ENCODE measurements at places on chromosomes 7 and 10. TPM values are rescaled to one million over a fixed set of nuclear protein-coding genes. Genes with fewer than 3 reads are reported as not detected.

- peak; percentile 55 for DNase-seq
- no peaks in the 10 kb centered on the region for H3K36me3 ChIP-seq
- no peaks in the 10 kb centered on the region for H3K27me3 ChIP-seq
- no peak overlapping the region for H3K4me3 ChIP-seq
- H3K4me1 ChIP-seq: peaks cover 6% of the 10 kb centered on the region
Measured at GRCh38 chr10:98299341-98299740, 31.3 kb upstream of the LOXL4 start.

MSS51 gene
- total RNA-seq: 1.4 TPM

DNA sequence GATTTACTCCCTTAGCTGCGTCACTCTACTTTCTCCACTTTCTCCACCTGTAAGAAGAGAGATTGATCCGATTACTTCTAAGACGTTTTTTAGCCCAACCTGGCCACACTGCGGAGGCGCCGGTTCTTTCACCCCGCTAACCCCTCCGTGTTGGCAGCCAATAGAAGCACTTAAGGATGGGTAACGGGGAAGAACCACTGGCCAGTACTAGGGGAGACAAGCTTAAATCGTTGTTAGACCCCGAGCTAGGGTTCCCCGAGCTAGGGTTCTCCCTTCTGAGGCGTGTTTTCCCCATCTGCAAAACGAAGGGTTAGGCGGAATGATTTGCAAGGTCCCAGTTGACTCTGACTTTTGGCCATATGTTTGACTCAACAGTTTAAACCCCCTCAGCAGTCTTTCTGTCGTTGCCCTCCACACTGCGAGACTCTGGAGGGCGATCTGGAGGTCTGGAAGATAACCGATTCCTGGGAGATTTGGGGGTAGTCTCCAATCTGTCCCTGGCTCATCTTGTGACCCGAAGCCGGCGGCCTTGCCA is 644 bp downstream of the UMAD1 start:
- peak overlapping the region; percentile 22 for H3K27ac ChIP-seq
- H3K4me3 ChIP-seq: peak overlapping the region; percentile 96
- DNase-seq: peak; percentile 34
- peaks cover 2% of the 10 kb centered on the region for H3K4me1 ChIP-seq

- H3K4me1 ChIP-seq: peaks cover 9% of the 10 kb centered on the region
- peak overlapping the region; percentile 94 for H3K4me3 ChIP-seq
- no peak overlapping the region for H3K27ac ChIP-seq
Measured at GRCh38 chr10:126906704-126907422, 1.6 kb downstream of the DOCK1 start.

DNA sequence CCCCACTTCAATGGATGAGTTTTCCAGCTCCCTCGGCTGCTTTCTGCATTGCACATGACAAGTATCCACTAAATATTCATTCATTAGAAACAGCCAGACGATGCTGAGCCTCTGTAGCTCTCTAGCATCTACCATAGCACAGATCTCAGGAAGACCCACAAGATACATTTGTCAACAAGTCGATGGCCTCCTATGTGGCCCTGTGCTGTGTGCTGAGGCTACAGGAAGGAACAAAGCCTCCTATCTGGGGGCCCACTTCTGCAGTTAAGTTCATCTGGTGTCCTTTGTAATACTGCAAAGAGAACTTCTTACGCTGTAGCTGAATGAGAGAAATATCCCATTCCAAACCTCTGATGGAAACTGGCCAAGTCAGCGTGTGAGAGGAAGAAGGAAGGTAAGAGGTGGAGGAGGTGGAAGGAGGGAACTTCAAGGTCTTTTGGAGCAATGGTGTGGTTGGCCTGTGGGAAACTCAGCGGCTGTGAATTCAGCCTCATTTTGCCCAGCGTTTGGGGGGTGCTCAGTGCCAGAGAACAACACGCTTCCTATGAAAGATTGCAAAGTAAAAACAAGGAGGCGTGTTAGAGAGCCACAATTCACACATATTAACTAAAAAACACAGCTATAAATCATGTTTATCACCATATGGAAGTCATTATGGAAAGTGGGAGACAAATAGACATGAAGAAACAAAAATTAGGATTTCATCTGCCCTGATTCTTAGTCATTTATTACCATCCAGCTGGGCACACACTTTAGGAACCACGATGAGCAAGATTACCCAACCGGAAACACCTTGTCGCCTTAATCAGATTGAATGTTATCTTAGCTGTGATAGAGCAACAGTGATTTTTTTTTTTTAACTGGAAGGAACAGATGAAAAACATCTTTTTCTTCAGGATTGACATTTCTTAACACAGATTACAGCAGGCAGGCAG is 62.2 kb upstream of the USP6NL start:
- no peak for DNase-seq
- no peaks in the 10 kb centered on the region for H3K27me3 ChIP-seq
- H3K4me3 ChIP-seq: no peak overlapping the region
- H3K27ac ChIP-seq: no peak overlapping the region
- no peaks in the 10 kb centered on the region for H3K4me1 ChIP-seq
- no peaks in the 10 kb centered on the region for H3K36me3 ChIP-seq

DNA sequence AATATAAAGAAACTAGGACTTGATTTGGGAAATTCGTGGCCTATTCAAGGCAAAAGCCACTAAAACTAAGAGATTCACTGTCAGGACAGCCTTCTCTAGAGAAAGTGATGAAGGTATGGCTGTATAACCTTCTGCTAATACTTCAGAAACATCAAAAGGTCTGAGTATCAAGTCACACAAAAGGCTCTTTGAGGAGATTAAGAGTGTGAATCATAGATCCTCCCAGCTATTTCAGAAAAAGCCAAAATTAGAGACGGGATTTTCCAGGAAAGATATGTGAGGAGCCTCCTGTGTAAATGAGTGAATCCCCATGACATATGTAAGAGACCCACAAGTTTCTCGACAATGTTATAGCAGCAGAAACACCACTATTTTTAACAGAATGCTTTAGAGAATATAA is 56.2 kb downstream of the UBE3C start:
- no peak overlapping the region for H3K27ac ChIP-seq
- no peaks in the 10 kb centered on the region for H3K27me3 ChIP-seq
- no peaks in the 10 kb centered on the region for H3K4me1 ChIP-seq
- no peak overlapping the region for H3K4me3 ChIP-seq
- no peak for DNase-seq
- peaks cover 34% of the 10 kb centered on the region for H3K36me3 ChIP-seq

- DNase-seq: no peak
- peak overlapping the region; percentile 98 for H3K4me3 ChIP-seq
- H3K36me3 ChIP-seq: no peaks in the 10 kb centered on the region
Measured at GRCh38 chr7:69600710-69601519, 2.6 kb downstream of the AUTS2 start.

DNA sequence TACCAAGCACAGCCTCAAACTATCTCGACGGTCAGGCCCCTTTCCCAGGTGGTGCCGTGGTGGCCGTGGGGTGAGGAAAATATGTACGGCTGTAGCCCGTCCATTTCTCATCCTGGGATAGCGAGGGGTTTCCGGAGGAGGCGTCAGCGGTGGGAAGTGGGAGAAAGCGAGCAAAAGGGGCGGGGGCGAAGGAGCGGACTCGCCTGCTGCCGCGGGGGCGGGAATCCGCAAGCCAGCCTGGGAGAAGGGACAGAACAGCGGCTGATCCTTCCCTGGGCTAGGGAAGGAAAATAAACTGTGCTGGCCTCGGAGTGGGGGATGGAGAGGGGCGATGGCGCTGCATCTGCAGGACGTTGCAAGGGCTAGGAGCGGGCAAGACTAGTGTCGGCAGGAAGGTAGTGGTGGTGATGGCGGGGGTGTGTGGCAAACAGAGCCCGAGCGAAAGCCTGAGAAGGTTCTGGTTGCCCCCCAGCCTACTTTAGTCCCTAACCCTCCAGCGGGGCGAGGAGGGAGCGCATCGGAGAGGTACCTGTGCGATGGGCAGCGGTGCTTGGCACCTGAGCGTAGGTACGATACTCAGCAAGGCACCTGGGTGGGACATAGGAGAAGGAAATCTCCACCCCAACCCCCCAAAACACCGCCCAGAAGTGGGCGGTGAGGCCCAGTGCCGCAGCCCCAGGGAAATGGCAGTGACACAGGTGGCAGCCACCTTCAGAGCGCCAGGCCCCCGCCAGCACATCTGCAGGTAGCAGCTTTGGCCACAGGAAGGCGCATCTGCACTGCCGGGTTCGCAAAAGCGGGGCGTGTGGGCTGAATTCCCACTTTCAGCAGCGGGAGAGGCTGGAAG is 49.9 kb upstream of the STEAP1B start:
- H3K36me3 ChIP-seq: no peaks in the 10 kb centered on the region
- H3K4me3 ChIP-seq: peak overlapping the region; percentile 89
- no peaks in the 10 kb centered on the region for H3K27me3 ChIP-seq
- peak; percentile 95 for DNase-seq

- no peaks in the 10 kb centered on the region for H3K27me3 ChIP-seq
- no peak for DNase-seq
- no peaks in the 10 kb centered on the region for H3K36me3 ChIP-seq
- H3K4me1 ChIP-seq: no peaks in the 10 kb centered on the region
- H3K27ac ChIP-seq: no peak overlapping the region
Measured at GRCh38 chr7:150479023-150479716, 28.7 kb downstream of the GIMAP8 start.

DNA sequence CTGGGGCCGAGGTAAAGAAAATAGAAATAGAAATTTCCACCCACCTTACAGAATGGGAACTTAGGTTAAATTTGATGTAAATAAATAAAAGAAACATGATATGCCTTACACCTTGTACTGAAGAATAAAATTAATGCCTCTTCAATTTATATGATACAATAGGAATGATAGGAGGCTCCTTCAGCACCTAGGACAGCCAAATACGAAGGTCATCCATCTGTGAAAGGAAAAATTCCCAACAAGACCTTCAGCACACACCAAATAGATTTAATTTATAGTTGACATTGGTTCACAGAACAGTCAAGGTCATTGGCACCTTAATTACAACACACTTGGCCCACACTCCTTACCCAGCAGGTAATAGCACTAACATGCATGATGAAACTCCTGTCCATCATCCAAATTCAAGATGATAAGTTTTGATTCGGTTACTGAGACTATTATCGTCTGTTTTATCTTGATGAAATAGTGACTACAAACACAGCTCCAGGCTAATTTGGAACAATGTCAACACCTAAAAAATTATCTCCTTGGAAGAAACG is 250.9 kb downstream of the SNX13 start:
- H3K4me3 ChIP-seq: no peak overlapping the region
- no peaks in the 10 kb centered on the region for H3K36me3 ChIP-seq
- H3K27me3 ChIP-seq: no peaks in the 10 kb centered on the region
- no peak overlapping the region for H3K27ac ChIP-seq
- no peaks in the 10 kb centered on the region for H3K4me1 ChIP-seq

COL17A1 gene
- 1.9 TPM for total RNA-seq

GRCh38 chr10:99393036-99393435 is 37.4 kb downstream of the GOT1 start:
- peaks cover 7% of the 10 kb centered on the region for H3K4me1 ChIP-seq
- peaks cover 14% of the 10 kb centered on the region for H3K36me3 ChIP-seq
- no peak overlapping the region for H3K27ac ChIP-seq
- H3K4me3 ChIP-seq: peak overlapping the region; percentile 70

ZNF37A gene
- total RNA-seq: 9.5 TPM

GRCh38 chr10:43226851-43227845 is 39.7 kb downstream of the RASGEF1A start:
- H3K4me1 ChIP-seq: no peaks in the 10 kb centered on the region
- H3K27ac ChIP-seq: no peak overlapping the region
- peaks cover 19% of the 10 kb centered on the region for H3K27me3 ChIP-seq

MINDY4 gene
- 3.1 TPM for total RNA-seq

DNA sequence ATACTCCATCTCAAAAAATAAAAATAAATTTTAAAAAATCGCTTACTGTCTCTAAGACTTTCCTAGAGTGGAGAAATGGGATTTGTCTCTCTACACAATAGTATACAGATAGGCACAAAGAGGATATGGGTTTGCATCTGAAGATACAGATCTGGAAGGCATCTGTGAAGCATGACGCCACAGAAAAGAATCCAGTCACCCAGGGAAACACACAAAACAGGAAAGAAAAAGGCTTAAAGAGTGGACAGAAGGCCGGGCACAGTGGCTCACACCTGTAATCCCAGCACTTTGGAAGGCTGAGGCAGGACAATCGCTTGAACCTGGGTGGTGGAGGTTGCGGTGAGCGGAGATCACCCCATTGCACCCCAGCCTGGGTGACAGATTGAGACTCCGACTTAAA is 61.3 kb downstream of the SKIDA1 start:
- no peaks in the 10 kb centered on the region for H3K36me3 ChIP-seq
- no peak overlapping the region for H3K4me3 ChIP-seq
- no peak overlapping the region for H3K27ac ChIP-seq
- no peaks in the 10 kb centered on the region for H3K4me1 ChIP-seq

DNA sequence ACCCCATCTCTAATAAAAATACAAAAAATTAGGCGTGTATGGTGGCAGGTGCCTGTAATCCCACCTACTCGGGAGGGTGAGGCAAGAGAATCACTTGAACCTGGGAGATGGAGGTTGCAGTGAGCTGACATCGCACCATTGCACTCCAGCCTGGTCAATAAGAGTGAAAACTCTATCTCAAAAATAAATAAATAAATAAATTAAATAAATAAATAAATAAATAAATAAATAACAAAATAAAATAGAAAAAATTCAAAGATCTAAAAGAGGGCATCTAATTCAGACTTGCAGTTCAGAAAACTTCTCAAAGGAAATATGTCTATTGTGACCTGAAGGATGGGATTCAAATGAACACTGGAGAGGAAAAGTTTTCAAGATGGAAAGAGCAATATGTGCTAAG is 1085.1 kb downstream of the SORCS3 start:
- no peak overlapping the region for H3K27ac ChIP-seq
- no peaks in the 10 kb centered on the region for H3K27me3 ChIP-seq
- DNase-seq: no peak
- H3K4me1 ChIP-seq: peaks cover 2% of the 10 kb centered on the region

GRCh38 chr10:42982891-42983506 is 93.9 kb upstream of the RET start:
- H3K27ac ChIP-seq: no peak overlapping the region
- no peak overlapping the region for H3K4me3 ChIP-seq
- H3K36me3 ChIP-seq: no peaks in the 10 kb centered on the region
- no peaks in the 10 kb centered on the region for H3K27me3 ChIP-seq
- peak; percentile 20 for DNase-seq

AKR1D1 gene
- 0.31 TPM for total RNA-seq

- H3K4me3 ChIP-seq: no peak overlapping the region
- H3K4me1 ChIP-seq: no peaks in the 10 kb centered on the region
- peaks cover 37% of the 10 kb centered on the region for H3K36me3 ChIP-seq
- no peak for DNase-seq
Measured at GRCh38 chr7:16697507-16698199, 51.7 kb downstream of the BZW2 start.

GRCh38 chr7:138854115-138854645 is 56.2 kb upstream of the ATP6V0A4 start:
- H3K27me3 ChIP-seq: no peaks in the 10 kb centered on the region
- no peak for DNase-seq
- H3K4me3 ChIP-seq: no peak overlapping the region
- no peak overlapping the region for H3K27ac ChIP-seq

PLAC9 gene
- 7.8 TPM for total RNA-seq

HTR5A gene
- total RNA-seq: not detected

DNA sequence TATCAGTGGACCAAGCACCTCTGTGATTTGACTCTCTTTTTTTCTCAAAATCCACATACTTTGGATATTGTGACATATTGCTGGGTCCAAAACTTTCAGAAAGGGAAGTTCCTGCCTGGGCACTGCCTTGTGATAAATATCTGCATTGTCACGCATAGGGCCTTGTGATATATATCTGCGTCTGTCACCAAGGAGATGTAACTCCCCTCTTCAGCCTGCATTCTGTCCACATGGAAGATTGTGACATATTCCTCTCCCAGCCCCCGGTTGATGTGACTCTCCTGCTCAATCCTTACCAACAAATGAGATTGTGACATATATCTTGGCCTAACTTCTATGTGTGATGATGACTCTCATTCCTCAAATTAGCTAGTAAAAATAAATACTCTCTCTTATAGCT is 25.4 kb upstream of the ZNF107 start:
- peaks cover 15% of the 10 kb centered on the region for H3K36me3 ChIP-seq
- H3K4me3 ChIP-seq: no peak overlapping the region

GRCh38 chr10:58903071-58903470 is 273.4 kb upstream of the PHYHIPL start:
- H3K4me1 ChIP-seq: no peaks in the 10 kb centered on the region
- no peak overlapping the region for H3K4me3 ChIP-seq
- no peak overlapping the region for H3K27ac ChIP-seq
- no peak for DNase-seq
